ENCODE measurements at places on chromosomes 4 and X. TPM values are rescaled to one million over a fixed set of nuclear protein-coding genes. Genes with fewer than 3 reads are reported as not detected.

GRCh38 chr4:61773655-61774245, 573.6 kb downstream of the ADGRL3 start:
- no peak for DNase-seq

GRCh38 chr4:161936625-161937550, 226.9 kb downstream of the FSTL5 start:
- DNase-seq: peak; percentile 92

DNA sequence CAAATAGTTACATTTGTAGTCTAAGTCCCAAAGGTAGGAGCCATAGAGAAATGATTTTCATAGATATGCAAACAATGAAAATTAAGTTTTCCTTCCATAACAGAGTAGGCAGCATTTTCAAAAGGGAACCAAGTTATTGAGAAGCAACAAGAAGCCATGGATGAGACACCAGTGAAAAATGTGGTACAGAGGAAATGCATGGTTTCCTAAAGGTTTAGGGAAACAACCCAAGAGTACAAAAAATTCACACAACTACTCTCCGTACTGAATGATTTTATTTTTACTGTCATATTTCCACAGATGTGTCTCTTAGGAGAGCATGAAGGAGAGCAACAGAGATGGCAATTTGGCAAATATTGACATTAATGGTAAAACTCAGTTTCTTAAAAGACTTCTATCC, 1408.9 kb upstream of the PCDH7 start:
- DNase-seq: no peak

DNA sequence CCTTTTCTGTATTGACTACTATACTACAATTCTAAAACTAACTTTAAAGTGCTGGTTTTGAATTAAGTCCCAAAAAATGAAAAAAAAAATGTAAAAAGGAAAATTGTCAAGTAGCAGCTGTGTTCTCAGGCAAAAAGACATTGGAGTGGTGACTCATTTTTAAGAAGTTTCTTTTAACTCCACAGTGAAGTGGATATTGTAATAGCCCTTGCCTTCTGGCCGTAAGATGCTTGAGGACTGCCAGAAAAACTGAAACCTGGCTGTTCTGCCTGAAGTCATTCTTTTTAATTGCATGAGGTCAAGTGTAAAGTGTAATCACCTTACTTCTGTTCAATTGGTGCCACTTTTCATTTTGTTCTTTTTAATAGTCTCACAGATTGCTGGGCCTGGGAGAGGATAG, 28.9 kb downstream of the SPANXD start:
- no peak for DNase-seq

DNA sequence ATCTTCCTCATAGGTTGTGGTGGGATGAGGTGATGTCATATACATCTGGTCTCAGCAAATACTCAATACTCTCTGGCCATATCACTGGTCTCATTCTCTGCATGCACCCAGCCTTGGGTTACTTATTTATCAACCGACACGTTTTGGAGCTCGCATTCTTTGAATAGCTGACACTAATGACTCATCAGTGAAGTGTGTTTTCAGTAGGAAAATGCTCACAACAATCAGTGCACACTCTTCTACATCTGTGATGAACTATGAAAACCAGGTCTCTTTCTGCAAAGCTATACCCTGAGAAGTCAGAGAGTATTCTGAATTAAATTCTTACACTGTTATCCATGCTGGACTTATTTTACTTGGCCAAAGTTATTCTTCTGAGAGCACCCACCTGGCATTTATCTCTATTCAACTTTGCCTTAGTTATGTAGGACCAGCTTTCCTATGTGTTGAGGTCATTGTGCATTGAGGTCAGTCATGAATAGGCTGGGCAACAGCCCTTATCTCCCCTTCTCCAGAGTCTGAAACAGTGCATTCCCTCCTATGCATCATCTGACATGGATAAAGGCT, 58.7 kb upstream of the DHX15 start:
- DNase-seq: peak; percentile 59

- DNase-seq: no peak
These were observed 11.7 kb downstream of the MAGED2 start for GRCh38 chrX:54819201-54819600.

The NPY2R gene
- not detected for total RNA-seq

DNA sequence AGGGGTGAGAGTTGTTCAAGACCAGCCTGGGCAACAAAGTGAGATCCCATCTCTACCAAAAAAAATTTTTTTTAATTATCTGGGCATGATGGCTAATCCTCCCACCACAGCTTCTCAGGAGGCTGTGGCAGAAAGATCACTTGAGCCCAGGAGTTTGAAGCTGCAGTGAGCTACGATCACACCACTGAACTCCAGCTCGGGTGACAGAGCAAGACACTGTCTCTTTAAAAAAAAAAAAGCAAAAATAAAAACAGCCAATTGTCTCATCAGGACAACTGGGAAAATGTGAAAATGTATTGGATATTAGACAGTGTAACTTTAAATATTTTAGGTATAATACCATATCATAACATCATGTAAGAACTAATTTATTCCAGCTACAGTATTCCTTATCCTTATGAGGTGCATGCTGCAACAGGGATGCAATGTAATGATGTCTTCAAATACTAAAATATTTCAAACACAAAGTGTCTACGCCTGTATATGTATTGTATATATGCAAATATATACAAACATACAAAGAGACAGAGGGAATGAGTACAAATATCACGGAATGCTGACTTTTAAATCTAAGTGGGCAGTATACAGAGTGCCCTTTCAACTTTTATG, 17.2 kb downstream of the FAM13A start:
- DNase-seq: no peak

- no peak for DNase-seq
These were observed 154.2 kb upstream of the HAND2 start for GRCh38 chr4:173684223-173684622.

The LDB2 gene
- total RNA-seq: not detected

DNA sequence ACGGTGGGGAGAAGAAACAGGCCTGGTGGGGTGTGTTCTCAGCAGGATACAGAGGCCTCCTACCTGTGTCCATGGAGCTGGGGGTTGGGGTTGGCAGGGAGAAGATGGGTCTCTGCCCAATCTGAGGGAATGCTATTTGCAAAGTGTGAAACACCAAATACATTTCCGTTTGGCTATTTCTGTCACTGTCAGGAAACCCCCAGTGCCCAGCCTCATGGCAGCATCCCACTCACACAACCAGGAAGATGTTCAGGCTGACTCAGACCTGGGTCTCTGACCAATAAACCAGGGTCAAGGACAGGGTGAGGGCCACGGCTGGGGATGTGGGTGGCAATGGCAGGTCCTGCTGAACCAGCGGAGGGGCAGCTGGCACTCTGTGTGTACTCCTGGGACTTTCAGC, 41.3 kb downstream of the BCOR start:
- DNase-seq: no peak

- DNase-seq: no peak
These were observed 65.6 kb downstream of the ASB9 start for GRCh38 chrX:15204130-15204751.

The CYSLTR1 gene
- total RNA-seq: not detected

GRCh38 chr4:16083241-16084191, at the start of gene PROM1:
Gene PROM1, minus strand, starts transcription at chr4:16084023. Its CDS starts 8,117 bp downstream, at chr4:16075906.
- DNase-seq: no peak

GRCh38 chrX:84865113-84865512, 138.6 kb upstream of the APOOL start:
- DNase-seq: peak; percentile 0

GRCh38 chr4:110850461-110851442, 227.9 kb upstream of the PITX2 start:
- no peak for DNase-seq

DNA sequence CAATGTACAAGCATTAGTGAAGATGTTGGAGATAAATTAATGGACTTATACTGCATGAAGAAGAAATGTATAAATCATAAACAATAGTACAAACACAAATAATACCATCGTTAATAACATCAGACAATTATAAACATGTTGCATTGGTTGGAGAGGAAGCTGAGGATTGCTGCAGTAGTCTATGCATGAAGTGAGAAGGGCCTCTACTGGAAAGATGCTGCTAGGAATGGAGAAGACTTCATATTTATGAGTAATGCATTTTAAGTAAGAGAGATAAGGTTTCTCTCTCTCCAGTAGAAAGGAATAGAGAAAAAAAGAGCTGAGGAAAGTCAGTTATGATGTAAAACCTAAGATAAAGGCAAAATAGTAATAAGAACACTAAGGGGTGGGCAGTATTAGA, 247.8 kb downstream of the GRID2 start:
- DNase-seq: no peak

The GUCY1B1 gene
- 4.6 TPM for total RNA-seq

DNA sequence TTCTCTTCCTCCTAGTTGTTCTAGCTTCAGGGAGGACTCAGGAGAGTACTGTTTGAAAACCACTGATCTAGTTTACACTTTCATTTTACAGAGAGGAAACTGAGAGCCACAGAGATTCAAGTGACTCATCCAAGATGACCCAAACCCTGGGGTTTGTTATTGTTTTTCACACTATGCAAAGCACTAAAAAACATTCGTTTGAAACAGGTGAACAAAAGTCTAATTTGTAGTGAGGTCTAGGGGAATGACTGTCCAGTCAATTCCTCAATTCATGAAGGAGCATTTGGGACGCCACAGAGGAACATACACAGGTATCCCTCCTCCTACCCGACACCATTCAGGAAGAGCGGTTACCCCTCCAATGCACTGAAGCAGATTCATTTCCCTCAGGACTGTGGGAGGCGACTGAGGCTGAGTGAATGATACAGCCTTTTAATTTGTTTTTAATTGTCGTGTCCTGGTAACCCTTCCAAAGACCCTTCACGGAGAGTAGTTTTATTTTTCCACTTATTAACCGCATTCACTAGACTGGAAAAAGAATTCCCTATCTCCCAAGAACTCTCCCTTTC, 30.3 kb downstream of the TLR10 start:
- DNase-seq: peak; percentile 54

DNA sequence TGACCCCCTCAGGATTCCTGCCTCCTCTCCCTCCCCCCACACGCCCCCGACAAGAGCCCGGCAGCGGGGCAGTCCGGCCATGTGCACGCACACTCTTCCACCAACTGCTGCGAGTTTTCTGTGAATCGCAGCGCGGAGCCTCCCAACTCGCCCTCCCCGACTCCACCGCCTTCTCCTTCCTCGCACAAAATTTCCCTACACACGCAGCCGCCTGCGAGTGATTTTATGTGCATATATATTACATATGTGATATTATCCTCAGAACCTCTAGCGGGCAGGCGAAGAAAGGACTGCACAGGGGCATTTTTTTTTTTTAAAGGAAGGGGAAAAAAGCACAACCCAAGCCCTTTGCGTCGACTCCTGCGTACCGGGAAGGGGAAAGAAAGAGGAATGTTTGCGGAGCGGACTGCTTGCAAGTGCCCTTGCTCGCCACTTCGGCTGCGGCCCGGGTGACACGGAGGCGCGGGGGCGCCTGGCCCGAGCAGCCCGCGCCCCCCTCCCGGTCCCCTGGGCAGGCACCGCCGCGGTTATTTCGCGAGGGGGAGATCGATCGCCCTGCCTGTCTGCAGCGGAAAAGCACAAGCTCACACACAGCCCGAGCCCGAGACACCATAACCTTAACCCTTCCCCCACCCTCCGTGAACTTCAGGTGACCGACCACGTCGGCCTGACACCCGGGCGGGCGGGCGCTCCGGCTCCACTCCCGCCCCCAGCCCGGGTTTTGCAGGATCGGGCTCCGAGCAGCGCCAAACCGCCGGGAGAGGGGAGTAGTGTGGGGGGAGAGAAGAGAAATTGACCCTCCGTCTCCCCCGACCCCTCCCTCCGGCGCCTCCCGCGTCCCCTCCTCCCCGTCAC, 2.3 kb downstream of the ZNF827 start:
- peak; percentile 55 for DNase-seq

- peak; percentile 5 for DNase-seq
These were observed 13.6 kb upstream of the HELT start for GRCh38 chr4:185004562-185005218.

The S100G gene
- total RNA-seq: not detected

The NAA11 gene
- total RNA-seq: not detected

GRCh38 chr4:87657525-87657924, 7.4 kb downstream of the DMP1 start:
- peak; percentile 89 for DNase-seq

The GPC4 gene
- total RNA-seq: 0.26 TPM

The MAGEB2 gene
- not detected for total RNA-seq

The NDP gene
- total RNA-seq: not detected

The TXK gene
- total RNA-seq: under 0.01 TPM

GRCh38 chr4:164807611-164808010, 53.7 kb downstream of the SMIM31 start:
- no peak for DNase-seq

- DNase-seq: peak; percentile 53
These were observed 58.0 kb downstream of the SH3BGRL start for GRCh38 chrX:81259714-81260395.

DNA sequence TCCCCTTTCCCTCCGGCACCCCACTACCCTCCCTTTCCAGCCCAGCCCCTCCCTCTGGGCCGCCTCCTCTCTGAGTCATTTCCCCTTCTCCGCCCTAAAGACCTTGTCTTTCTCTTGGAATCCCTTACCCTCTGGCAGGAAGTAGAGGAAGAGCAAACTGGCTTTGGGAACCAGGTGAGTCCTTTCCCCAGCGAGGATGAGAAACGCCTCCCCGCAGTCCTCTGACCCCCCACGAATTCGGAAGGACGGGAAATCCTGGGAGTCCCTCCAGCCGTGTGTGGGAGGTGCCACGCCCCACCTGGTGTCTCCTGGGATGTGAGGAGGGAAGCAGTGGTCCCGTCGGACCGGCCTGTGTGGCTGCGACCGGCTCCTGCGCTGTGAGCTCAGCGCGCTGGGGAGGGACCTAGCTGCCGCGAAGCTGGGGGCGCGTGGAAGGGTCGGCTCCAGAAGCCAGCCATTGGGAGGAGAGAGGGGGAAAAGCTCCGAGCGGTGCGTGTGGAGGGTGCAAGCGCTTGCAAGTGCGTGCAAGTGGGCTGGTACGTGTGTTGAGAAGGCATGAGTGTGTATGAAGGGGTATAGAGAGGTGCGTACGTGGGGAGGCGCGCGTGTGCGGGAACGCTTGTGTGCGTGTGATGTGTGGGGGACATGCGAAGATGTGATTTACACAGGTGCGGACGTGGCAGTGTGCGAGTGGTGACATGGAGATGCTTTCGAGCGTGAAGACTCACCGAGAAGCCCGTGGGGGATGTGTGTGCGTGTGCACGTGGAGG, 46.3 kb downstream of the TEX13B start:
- peak; percentile 74 for DNase-seq

DNA sequence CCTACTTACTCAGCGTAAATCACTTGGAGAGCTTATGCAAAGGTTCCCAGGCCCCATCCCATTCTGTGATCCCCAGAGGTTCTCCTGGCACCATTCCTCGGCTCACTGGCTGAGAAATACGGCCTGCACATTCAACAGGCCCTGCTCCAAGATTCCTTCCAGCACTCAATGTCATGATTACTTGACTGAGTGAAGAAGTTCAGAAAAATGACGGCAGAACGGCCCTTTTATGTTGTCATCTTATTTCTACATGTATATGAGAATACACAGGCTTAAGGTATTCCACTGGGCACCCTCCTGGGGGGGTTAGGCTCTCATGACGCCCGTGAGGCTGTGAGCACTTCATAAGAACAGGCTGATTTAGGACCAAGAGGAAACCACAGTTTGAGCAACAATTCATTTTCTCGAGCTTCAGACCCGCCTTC, 190.6 kb downstream of the NSUN7 start:
- DNase-seq: no peak

Measured in bronchial epithelial cell (primary cell).